ENCODE measurements at places on chromosomes 1 and 21. TPM values are rescaled to one million over a fixed set of nuclear protein-coding genes. Genes with fewer than 3 reads are reported as not detected.

The OR2T8 gene
- total RNA-seq, result 0.94 TPM

The DFFB gene
- total RNA-seq, result 15.3 TPM

The E2F2 gene
- 3.4 TPM for total RNA-seq

The CFHR4 gene
- total RNA-seq, result 0.94 TPM

The TSPEAR gene
- total RNA-seq, result not detected

The GBP7 gene
- total RNA-seq, result not detected

The KCNE1 gene
- 2.2 TPM for total RNA-seq

The CD48 gene
- total RNA-seq, result not detected

The CDC42BPA gene
- 279 TPM for total RNA-seq

The S100A3 gene
- not detected for total RNA-seq

The VWA1 gene
- total RNA-seq, result 4.1 TPM

The MECR gene
- 27.2 TPM for total RNA-seq

The SIM2 gene
- not detected for total RNA-seq

The ADGRL4 gene
- total RNA-seq, result 3.1 TPM

The SV2A gene
- total RNA-seq, result 75.7 TPM

The TMEM51 gene
- 0.94 TPM for total RNA-seq

The B3GALT2 gene
- total RNA-seq, result 105 TPM

The ADGRL2 gene
- total RNA-seq, result 188 TPM

The FAM163A gene
- 0.31 TPM for total RNA-seq

The VANGL2 gene
- 27.5 TPM for total RNA-seq

The STYXL2 gene
- total RNA-seq, result under 0.01 TPM

The RAP1A gene
- 21.0 TPM for total RNA-seq

The GBP3 gene
- total RNA-seq, result 0.31 TPM

The VCAM1 gene
- 14.4 TPM for total RNA-seq

The OR2T2 gene
- not detected for total RNA-seq

Data from parietal lobe (tissue), 2 donors.